D721Med (cell line): ENCODE measurements at places on chromosomes 4 and X.

- DNase-seq, result no peak
These were observed 27.8 kb downstream of the ZNF330 start for GRCh38 chr4:141248486-141248885.

DNA sequence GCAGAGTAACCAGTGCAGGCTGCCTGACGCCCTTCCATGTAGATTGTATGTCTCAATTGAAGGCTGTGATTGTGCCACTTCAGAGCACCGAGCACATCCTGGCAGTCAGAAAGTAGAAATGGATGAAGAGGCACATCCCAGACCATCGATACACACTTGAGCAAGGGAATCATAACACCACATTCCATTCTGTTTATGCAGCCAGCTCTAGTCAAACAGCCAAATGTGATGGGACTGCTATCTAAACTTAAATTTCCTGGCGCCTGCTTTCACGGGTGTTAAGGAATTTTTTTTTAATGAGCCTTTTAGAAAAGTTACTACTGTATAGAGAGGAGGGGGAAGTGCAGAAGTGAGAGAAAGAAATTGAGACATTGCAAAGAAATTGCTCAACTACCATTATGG lies 84.4 kb downstream of the PPARGC1A start:
- no peak for DNase-seq

DNA sequence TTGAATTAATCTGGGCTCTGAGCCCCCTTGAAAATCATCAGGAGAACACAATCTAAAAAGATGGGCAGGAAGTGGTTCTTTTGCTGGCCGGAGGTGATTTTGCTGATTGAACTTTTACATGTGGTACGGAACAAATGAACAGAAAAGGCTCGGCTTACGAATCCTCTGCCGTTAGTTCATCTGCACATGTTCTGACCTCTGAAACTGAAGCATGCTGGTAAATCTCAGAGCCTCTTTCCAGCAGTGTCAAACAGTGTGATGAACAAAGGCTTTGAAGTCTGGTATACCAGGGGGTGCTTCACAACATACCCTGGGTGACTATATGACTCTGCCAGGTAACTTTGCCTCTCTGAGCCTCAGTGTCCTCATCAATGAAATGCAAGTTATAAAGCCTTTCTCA lies 194.2 kb upstream of the C1QTNF7 start:
- DNase-seq, result no peak

DNA sequence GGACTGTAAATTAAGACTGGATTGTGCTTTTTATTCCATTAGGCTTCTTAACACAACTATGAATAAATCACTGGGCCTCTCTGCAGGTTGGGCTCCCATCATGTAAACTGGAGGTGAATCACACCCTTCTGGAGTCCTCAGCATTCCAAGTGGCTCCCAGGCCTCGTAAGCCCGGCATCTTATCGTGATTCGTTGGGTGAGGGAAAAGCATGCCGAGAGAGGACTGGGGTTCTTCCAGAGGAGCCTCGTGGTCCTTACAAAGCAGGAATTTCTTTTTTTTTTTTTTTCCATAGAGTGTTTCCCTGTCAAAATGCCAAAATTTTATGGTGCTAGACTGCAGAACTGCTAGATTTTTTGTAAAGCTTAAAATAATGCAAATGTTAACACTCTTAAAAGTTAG lies 20.0 kb downstream of the CLDN22 start:
- DNase-seq, result no peak

- no peak for DNase-seq
These were observed 578 bp upstream of the DKK2 start for GRCh38 chr4:107036584-107037198.

DNA sequence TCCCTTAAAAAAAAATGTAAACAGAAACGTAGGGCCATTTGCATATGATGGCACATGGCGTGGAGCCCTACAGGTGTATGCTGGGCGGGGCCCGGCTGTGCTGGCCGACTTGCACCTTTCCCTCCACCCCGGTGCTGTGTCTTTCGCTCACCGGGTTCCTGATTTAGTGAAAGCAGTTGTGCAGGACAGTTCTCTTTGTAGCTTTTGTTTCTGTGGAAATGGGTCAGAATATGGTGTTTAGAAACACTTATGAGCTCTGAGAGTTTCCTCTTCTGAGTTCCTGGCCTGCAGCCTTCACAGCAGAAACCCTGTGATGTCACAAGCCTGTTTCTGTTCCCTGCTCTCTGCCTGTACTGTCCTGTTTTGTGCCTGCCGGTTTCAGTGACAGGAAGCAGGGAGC lies 22.5 kb upstream of the MSANTD1 start:
- DNase-seq, result no peak

GRCh38 chr4:123564758-123565346 lies 168.3 kb downstream of the SPRY1 start:
- DNase-seq, result no peak

DNA sequence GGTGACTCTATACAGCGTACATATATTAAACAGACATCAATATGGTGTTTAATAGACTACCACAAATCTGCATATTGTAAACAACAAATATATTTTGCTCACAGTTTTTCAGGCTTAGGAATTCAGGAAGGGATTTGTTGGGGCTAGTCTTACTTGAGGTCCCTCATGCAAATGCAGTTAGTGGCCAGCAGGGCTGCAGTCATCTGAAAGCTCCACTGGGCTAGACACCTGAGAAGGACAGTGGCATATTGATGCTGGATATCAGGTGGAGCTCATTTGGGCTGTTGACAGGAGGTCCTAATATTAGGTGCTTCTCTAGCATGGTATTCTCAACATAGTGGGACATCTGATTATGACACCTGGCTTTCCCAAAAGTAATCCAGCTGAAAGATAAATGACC lies 493.8 kb upstream of the PABPC4L start:
- DNase-seq, result no peak
